Glomerular endothelial cell (primary cell): ENCODE measurements at places on chromosomes 6 and 20. TPM values are rescaled to one million over a fixed set of nuclear protein-coding genes. Genes with fewer than 3 reads are reported as not detected.
A peak's percentile ranks its signal among the peaks of the same experiment; 100 is the strongest.

GRCh38 chr20:39106791-39107190 is 144.6 kb downstream of the DHX35 start:
- no peak for DNase-seq

- DNase-seq: no peak
These were observed 583.8 kb downstream of the CDH26 start for GRCh38 chr20:60541991-60542390.

DNA sequence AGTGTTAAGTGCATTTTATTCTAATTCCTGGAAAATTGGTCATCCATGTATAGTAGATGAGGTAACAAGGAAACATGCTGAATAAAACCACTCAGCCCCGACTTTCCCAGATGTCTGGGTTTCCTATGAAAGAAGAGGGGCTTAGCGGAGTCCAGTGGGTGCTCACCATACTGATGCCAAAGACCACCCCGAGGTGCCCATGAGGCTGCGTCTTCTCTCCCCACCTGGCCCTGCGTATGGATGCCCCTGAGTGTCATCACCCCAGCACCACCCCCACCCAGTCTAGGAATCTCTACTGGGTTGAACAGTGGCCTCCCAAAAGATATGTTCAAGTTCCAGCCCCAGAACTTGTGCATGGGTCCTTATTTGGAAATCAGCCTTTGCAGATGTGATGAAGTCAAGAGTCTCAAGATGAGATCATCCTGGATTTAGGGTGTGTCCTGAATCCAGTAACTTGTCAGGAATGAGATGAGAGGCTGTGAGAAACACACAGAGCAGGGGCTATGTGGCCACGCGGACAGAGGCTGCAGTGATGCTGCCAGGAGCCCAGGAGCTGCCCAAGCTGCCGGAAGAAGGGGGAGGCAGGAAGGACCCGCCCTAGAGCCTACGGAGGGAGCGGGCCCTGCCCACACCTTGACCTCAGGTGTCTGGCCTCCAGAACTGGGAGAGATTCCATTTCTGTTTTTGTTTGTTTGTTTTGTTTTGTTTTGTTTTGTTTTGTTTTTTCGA is 124.6 kb upstream of the CDH4 start:
- no peak for DNase-seq

DNA sequence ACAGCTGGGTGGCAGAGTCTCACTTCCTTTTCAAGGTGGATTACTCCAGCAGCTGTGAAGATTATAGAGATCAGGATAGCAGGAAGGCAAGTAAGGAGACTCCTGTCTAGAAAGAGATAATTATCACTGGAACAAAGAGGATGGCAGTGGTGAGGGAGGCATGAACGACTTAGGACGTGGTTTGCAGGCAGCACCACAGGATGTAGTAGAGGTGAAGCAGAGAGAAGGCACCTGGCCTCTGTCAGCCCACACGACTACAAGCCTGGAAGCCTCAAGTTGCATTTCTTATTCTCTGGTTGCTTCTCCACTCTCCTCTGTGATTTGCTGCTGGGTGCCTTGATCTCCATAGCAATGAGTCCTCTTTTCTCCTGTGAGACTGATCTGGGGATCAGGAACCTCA is 62.7 kb downstream of the TSHZ2 start:
- no peak for DNase-seq

GRCh38 chr20:10793766-10794165 is 120.0 kb upstream of the JAG1 start:
- no peak for DNase-seq

- DNase-seq: no peak
These were observed 198.1 kb downstream of the MYLK4 start for GRCh38 chr6:2552526-2553154.

DNA sequence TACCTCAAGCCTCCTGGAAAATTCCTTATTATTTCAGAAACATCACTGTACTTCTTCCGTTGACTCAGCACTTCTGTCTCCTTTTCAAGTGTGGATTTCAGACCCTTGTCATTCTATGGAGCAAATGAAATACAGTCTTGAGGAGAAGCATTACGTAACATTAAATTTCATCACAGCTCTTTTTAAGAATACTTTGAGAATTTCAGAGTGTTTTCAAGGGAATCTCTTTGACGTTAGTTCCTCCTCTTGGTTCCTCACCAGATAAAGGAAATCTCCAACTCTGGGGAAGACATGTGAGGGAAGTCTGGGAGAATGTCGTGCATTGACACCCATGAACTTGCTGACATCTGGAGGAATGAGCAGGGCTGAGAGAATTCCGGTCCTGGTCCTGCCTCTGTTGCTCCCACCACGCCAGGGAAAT is 32.3 kb downstream of the UST start:
- DNase-seq: no peak

DNA sequence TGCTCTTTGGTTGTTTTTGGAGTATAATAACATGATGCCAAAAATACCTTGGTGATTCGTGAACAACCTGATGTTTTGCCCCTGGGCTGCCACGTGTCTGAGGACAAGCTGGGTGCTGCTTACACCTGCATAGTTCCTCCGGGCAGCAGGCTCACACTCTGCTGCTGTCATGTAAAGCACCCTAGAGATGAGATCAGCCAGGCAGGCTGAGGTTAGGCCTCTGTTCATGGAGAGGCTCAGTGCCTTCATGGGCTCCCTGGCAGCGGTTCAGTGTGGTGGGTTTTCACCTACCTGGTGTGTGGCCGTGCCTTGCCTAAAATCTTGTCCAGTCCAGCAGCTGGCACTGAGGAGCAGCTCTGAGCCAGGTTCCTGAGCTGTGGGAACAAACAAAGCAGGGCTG is 60.1 kb upstream of the TAGAP start:
- no peak for DNase-seq

- no peak for DNase-seq
These were observed 304.3 kb downstream of the HDGFL1 start for GRCh38 chr6:22873513-22874136.

DNA sequence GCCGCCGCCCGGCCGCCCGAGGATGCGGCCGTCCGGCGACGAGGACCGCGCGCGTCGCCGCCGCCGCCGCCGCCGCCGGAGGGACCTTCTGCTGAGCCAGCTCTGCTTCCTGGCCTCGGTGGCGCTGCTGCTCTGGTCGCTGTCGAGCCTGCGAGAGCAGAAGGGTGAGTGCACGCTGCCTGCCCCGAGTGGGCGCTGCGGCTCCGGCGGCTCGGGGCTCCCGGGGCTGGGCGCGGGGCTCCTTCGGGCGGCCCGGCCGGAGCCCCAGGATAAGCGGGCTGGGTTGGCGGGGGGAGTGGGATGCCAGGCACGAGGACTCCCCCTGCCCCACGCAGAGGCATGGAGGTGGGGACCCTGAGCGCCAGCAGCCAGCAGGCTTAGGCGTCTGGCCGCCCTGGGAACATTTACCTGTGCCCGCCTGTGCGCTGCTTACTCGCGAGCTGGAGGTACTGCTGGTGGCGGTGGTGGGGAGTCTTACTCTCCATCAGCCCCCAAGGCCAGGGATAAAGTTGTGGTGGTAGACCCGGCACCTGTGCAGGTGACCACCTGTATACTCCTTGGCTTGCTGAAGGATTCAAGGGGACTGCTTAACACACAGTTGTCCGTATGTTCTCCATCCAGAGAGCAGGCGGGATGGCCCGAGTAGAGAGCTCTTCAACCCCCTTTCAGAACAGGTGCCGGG is 520 bp downstream of the SLC24A3 start:
- DNase-seq: no peak

GRCh38 chr6:91633374-91634111 is 1046.7 kb upstream of the MAP3K7 start:
- no peak for DNase-seq

DNA sequence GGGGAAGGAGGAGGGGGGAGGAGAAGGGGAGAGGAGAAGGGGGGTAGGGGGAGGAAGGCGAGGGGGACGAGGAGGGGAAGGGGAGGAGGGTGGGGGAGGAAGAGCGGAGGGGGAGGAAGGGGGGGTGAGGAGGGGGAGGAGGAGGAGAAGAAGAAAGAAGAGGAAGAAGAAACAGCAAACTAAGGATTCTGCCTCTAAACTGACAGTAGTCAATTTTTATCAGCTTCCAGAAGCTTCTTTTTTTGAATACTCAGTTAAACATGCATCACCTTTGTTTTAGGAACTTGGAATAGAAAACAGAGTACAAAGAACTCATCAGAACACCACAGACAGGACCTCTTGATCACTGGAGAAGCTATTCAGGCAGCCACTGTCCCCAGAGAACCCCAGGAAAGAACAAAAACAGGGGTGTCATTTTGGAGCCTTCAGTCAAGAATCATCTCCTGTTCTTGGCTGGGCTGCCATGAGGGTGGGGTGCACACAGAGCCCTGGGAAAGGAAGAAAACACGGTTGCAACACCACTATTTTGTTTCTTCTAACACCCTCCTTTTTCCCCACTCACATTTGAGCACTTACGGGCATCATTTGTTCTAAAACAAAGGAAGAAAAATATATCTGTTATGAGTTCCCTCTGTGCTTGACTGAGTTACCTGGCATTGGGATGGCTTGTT is 67.4 kb downstream of the TMEM170B start:
- no peak for DNase-seq

DNA sequence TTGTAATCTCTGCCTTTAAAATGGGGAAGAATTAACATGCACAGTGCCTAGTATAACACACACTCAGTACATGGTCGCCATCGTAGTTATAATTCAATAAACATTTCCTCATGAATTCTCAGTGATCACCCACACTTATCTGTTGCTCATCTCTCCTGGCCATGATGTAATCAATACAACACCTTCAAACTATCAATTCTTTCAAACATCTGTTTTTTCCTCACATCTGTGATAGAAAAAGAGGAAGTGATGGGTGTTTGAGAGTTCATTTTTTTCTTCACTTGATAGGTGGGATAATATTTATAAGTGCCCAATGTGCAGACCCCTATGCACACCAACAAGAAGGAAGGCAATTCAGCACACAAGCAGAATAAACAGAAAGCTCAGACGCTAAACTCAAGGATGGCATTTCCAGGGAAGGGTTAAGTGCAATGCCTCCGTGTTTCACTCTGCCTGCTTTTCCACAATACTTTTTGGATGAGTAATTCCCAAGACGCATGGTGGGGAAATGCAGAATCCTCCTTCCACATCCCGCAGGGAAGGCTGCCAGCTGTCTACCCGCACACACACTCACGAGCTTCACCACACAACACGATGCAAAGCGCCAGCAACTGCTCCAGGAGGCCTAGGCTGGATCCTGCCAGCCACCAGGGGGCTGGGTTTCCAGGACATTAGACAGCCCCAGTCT is 100.3 kb downstream of the GMPR start:
- peak; percentile 87 for DNase-seq

DNA sequence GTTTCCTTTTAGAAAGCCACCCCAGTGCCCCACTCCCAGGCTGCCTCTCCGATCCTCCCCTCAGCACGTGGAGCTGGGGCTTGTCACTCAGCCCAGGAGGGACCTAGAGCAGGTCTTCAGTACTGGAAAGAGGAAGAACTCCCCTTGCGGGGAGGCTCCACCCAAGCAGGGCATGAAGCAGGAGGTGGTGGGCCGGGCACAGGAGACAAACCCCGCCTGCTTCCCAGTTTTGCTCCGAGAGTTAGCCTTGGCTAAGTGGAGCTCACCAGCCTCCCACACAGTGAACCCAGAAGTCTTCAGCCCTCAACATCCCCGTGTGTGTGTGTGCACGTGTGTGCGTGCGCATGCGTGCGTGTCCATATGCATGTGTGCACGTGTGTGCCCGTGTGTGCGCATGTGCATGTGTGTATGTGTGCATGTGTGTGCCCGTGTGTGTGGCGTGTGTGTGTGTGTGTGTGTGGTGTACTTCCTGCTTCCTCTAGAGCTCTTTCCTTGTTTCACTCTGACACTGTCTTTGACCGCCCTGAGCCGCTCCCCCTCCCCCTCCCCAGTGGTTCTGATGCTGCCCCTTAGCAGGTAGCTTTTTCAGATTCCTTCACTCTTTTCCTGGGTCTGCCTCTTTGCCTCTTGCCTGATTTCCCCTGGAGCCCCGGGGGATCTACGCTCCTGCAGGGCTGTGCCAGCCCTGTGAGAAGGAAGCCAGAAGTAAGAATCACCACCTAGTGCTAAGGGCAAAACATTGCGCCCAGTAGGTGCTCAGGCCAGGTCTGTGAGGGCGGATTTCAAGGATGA is 239.8 kb downstream of the CDC5L start:
- no peak for DNase-seq

DNA sequence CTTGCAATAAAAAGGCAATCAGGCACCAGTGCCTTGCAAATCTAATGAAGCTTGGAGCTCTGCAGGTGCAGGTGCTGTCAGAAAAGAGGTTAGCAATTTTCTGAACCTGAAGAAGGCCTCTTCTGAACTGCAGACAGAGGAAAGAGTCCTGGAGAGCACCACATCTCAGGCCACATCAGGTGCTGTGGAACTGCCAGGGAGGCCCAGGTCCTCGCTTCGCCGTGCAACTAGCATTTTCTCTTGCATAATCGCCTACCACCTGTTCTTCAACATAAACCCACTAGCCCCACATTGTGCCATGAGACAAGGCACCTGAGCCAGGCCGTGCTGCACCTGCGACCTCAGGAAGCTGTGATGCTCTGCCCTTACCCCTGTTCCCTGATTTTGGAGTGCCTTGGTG is 187.6 kb downstream of the DTNBP1 start:
- no peak for DNase-seq

GRCh38 chr20:45097485-45098102 is 3.3 kb downstream of the KCNS1 start:
- DNase-seq: no peak

GRCh38 chr6:156953479-156954146 is 176.4 kb downstream of the ARID1B start:
- DNase-seq: peak; percentile 74

DNA sequence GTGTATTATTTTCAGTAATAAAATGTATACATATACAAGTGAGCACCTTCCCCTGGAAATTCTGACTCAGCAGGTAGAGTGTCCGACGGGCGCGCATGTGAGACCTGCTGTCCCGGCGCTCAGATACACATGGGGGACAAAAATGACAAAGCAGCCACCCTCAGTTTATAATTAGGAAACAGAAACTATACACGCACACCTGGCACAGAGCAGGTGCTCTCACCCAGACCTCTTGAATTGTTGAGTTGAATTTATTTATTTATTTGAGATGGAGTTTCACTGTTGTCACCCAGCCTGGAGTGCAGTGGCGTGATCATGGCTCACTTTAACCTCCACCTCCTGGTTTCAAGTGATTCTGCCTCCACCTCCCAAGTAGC is 180.4 kb downstream of the ZDHHC14 start:
- no peak for DNase-seq

- DNase-seq: no peak
These were observed 1292.4 kb downstream of the EPHA7 start for GRCh38 chr6:92126983-92127382.

DNA sequence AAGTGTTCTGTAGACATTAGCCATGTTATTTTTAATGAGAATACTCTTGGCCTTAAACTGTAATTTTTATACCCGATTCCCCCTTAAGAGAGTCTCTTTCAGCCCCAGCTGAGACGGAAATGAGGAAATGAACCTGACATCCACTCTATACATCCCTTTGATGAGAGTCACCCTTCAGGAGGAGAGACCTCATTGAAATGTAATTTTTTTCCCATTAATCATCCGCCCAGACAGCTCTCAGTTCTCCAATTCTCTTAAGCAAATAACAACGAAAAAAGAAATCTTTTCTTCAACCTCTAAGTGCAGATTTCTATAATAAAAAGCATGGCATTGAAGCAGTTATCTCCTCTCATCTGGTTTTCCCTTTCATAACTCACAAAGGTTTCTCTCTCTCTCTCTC is 243.8 kb upstream of the PMEPA1 start:
- no peak for DNase-seq

NTSR1 gene
- total RNA-seq: 0.23 and 7.8 TPM in 2 replicates

C4B gene
- 1.1 and 1.3 TPM in 2 replicates for total RNA-seq

ELOVL4 gene
- total RNA-seq: 2.6 and 3.6 TPM in 2 replicates

JPH2 gene
- 0.58 and 1.5 TPM in 2 replicates for total RNA-seq

GFOD1 gene
- total RNA-seq: 18.2 and 34.3 TPM in 2 replicates

ACTR5 gene
- total RNA-seq: 9.7 and 11.0 TPM in 2 replicates

FOXC1 gene
- total RNA-seq: 5.8 and 7.9 TPM in 2 replicates

DNAAF9 gene
- 18.8 and 21.1 TPM in 2 replicates for total RNA-seq

NRN1 gene
- total RNA-seq: 28.3 and 34.5 TPM in 2 replicates
